Neural cell (in vitro differentiated cells): ENCODE measurements at places on chromosomes 16 and 17. TPM values are rescaled to one million over a fixed set of nuclear protein-coding genes. Genes with fewer than 3 reads are reported as not detected.

Gene GALR2
- polyA plus RNA-seq = not detected in 2 replicates

Gene ADAD2
- not detected in 2 replicates for polyA plus RNA-seq

Gene SLC9A5
- 1.6 and 1.8 TPM in 2 replicates for polyA plus RNA-seq

Gene ZFHX3
- polyA plus RNA-seq = 26.4 and 27.7 TPM in 2 replicates

Gene UNK
- polyA plus RNA-seq = 28.1 and 29.9 TPM in 2 replicates

Gene ZNF205
- polyA plus RNA-seq = 30.0 and 39.4 TPM in 2 replicates

Gene STX1B
- 4.5 and 9.2 TPM in 2 replicates for polyA plus RNA-seq

Gene ADAMTS18
- polyA plus RNA-seq = 0.68 and 1.3 TPM in 2 replicates

Gene APOBR
- polyA plus RNA-seq = 0.06 TPM in 1 of 2 replicates, not detected in the other

Gene KRT39
- not detected in 2 replicates for polyA plus RNA-seq

Gene CCL7
- not detected in 2 replicates for polyA plus RNA-seq

Gene MT1M
- not detected in 2 replicates for polyA plus RNA-seq

Gene TAC4
- polyA plus RNA-seq = not detected in 2 replicates

Gene RSKR
- 45.7 and 47.5 TPM in 2 replicates for polyA plus RNA-seq

Gene SMPD3
- 38.2 and 42.7 TPM in 2 replicates for polyA plus RNA-seq

Gene PIK3R5
- not detected in 2 replicates for polyA plus RNA-seq

Gene GAS2L2
- polyA plus RNA-seq = 0.38 and 1.2 TPM in 2 replicates

Gene DHX58
- 0.87 and 2.3 TPM in 2 replicates for polyA plus RNA-seq

Gene GPR142
- polyA plus RNA-seq = not detected in 2 replicates
